ENCODE measurements at places on chromosomes 1 and 21.

- no peak for DNase-seq
- no peak overlapping the region for H3K4me3 ChIP-seq
- H3K4me1 ChIP-seq, result no peaks in the 10 kb centered on the region
These were observed 94.5 kb upstream of the RAVER2 start for GRCh38 chr1:64650411-64650810.

DNA sequence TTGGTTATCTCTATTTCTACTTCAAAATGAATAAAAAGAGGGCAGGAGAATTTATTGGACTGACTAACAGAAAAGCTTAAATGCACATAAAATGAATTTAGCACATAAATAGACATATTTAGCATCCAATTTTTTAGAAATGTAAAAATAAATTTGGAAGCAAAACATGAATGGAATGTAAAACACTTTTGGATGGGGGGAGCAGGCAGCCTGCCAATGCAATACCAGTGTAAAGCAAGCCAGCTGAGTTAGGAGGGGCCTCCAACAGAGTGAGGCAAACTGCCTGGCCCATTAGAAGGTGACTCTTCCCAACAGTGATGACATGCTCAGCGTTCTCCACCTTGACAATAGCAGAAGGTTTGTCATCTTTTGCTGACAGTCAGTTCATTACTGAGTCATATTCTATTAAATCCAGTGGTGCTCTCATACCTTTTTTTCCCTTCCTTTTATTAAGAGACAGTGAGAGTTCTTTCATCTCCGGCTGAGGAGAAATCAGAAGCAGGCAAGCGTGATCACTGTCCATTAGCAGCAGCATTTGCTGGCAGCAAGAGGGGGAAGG, 19.5 kb upstream of the EXO1 start:
- H3K36me3 ChIP-seq, result no peaks in the 10 kb centered on the region
- no peak overlapping the region for H3K27ac ChIP-seq
- no peaks in the 10 kb centered on the region for H3K4me1 ChIP-seq
- no peak overlapping the region for H3K4me3 ChIP-seq
- H3K27me3 ChIP-seq, result no peaks in the 10 kb centered on the region
- no peak for DNase-seq

DNA sequence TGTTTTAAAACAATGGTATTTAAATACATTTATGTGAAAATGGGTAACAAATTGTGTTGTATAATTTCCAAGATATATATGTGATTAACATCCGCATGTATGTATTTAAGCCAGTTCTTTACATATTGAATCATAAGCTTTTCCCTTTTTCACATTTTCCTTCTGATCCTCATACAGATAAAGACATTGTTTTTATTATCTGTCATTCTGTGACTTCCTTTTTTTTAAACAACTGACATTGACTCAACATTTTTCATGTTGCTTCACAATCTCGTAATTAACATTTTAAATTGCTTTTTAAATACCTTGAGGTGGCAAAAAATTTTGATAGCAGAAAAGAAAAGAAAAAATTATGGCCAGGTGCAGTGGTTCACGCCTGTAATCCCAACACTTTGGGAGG, 1.4 kb downstream of the STXBP3 start:
- H3K4me3 ChIP-seq, result no peak overlapping the region
- no peaks in the 10 kb centered on the region for H3K36me3 ChIP-seq
- H3K27me3 ChIP-seq, result no peaks in the 10 kb centered on the region
- no peaks in the 10 kb centered on the region for H3K4me1 ChIP-seq
- H3K27ac ChIP-seq, result no peak overlapping the region

DNA sequence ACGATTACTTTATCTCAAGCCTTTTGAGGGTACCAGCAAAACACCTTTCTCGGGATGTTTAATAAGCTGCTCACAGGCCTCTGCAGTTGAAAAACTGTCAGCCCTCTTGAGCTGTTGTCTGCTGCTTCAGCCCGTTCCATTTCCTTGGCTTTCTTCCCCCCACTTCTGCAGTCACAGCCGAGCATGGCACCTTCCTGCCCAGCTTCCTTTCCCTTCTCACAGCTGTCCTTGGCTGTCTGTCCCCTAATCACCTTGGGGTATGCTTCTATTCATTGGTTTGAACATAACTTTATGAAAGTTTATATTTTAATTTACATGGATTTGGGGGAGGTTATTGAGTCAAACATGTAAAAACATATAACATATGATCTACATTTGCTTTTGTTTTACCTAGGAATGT, 6.9 kb upstream of the PROX1 start:
- H3K4me3 ChIP-seq, result no peak overlapping the region
- no peak for DNase-seq

GRCh38 chr1:61639608-61640336, 85.2 kb downstream of the TM2D1 start:
- H3K4me3 ChIP-seq, result no peak overlapping the region
- H3K4me1 ChIP-seq, result peaks cover 10% of the 10 kb centered on the region
- H3K36me3 ChIP-seq, result no peaks in the 10 kb centered on the region

- no peak overlapping the region for H3K4me3 ChIP-seq
- H3K36me3 ChIP-seq, result no peaks in the 10 kb centered on the region
- H3K4me1 ChIP-seq, result peaks cover 10% of the 10 kb centered on the region
- DNase-seq, result no peak
These were observed 43.7 kb upstream of the CDC42BPA start for GRCh38 chr1:227362039-227362438.

- H3K4me1 ChIP-seq, result no peaks in the 10 kb centered on the region
- no peaks in the 10 kb centered on the region for H3K36me3 ChIP-seq
- no peaks in the 10 kb centered on the region for H3K27me3 ChIP-seq
- no peak overlapping the region for H3K4me3 ChIP-seq
- DNase-seq, result no peak
These were observed 276.0 kb upstream of the NR5A2 start for GRCh38 chr1:199751506-199751905.
